ENCODE measurements at places on chromosomes 4 and X. TPM values are rescaled to one million over a fixed set of nuclear protein-coding genes. Genes with fewer than 3 reads are reported as not detected.

DNA sequence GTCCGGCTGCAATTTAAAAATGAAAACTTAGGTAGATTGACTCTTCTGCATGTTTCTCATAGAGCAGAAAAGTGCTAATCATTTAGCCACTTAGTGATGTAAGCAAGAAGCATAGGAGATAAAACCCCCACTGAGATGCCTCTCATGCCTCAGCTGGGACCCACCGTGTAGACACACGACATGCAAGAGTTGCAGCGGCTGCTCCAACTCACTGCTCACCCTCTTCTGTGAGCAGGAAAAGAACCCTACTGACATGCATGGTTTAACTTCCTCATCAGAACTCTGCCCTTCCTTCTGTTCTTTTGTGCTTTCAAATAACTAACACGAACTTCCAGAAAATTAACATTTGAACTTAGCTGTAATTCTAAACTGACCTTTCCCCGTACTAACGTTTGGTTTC is 41.0 kb downstream of the MAP7D3 start:
- H3K4me3 ChIP-seq = no peak overlapping the region
- no peaks in the 10 kb centered on the region for H3K4me1 ChIP-seq
- no peak for DNase-seq

DNA sequence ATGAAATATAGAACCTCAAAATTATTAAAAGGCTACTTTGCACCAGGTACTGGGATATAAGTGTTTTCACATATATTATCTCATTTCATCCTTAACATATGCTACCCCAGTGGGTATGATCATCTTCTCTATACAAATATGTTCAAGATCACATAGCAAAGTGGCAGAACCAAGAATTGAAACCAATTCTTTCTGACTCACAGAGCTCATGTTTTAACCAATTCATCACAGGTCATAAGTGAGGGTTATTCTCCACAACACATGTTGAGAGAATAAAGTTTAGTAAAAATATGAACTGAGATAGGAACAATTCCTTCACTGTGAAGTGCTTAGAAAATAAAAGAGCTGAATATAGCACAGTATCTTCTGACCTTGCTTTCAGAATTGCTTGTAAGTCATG is 442.9 kb upstream of the RASGEF1B start:
- H3K4me3 ChIP-seq = no peak overlapping the region
- DNase-seq = no peak
- H3K36me3 ChIP-seq = no peaks in the 10 kb centered on the region
- H3K4me1 ChIP-seq = no peaks in the 10 kb centered on the region
- H3K27me3 ChIP-seq = no peaks in the 10 kb centered on the region

DNA sequence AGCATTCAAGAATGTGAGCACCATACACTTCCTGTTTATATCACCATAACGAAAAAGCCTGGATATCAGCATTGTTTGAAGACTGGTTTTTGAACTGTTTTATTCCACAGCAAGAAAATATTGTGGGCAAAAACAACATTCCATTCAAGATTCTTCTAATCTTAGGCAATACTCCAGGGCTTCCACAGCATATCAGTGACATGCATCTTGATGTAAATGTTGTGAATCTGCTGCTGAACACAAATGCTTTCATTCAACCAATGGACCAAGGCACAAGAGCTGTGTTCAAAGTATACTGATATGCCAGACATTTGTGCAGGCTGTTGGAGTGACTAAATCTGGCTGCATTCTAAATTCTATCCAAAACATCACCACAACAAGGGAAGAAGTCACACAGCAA is 260.1 kb upstream of the ETNPPL start:
- no peak overlapping the region for H3K27ac ChIP-seq
- H3K27me3 ChIP-seq = no peaks in the 10 kb centered on the region
- no peak overlapping the region for H3K4me3 ChIP-seq
- no peak for DNase-seq
- H3K4me1 ChIP-seq = no peaks in the 10 kb centered on the region

DNA sequence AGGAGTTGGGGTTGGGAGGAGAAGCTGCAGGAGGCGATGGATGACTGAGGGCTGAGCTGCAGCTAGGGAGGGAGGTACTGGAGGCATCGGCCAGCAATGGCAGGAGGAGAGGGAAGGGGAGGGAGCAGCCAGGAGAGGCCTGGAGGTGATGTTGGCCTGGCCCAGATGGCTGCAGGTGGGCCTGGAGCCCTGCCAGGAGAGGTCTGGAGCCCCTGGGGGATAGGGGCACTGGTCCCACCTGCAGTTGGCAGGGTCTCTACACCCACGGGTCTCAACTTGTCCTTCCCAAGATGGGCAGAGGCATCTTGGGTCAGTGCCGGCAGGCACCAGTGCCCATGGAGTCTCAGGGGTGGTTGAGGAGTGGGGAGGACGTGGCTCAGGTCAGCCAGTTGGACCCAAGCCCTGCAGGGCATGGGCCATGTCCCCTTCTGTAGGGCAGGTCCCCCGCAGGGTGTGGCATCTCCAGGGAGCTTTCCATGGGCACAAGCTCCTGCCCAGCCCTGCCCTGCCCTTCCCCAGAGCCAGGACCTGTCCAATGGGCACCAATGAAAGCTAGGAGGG is 2.7 kb upstream of the MXD4 start:
- H3K36me3 ChIP-seq = no peaks in the 10 kb centered on the region
- no peak overlapping the region for H3K27ac ChIP-seq
- no peak overlapping the region for H3K4me3 ChIP-seq
- H3K4me1 ChIP-seq = peaks cover 6% of the 10 kb centered on the region

Gene KLB
- total RNA-seq = 23.2 TPM

Gene SRPK3
- 1.3 TPM for total RNA-seq

Gene SERTM2
- total RNA-seq = 0.15 TPM

- DNase-seq = peak; percentile 92
- H3K27ac ChIP-seq = no peak overlapping the region
- H3K4me3 ChIP-seq = no peak overlapping the region
- no peaks in the 10 kb centered on the region for H3K27me3 ChIP-seq
- H3K4me1 ChIP-seq = no peaks in the 10 kb centered on the region
- no peaks in the 10 kb centered on the region for H3K36me3 ChIP-seq
Observed at GRCh38 chr4:40309250-40309774, 25.8 kb upstream of the CHRNA9 start.

DNA sequence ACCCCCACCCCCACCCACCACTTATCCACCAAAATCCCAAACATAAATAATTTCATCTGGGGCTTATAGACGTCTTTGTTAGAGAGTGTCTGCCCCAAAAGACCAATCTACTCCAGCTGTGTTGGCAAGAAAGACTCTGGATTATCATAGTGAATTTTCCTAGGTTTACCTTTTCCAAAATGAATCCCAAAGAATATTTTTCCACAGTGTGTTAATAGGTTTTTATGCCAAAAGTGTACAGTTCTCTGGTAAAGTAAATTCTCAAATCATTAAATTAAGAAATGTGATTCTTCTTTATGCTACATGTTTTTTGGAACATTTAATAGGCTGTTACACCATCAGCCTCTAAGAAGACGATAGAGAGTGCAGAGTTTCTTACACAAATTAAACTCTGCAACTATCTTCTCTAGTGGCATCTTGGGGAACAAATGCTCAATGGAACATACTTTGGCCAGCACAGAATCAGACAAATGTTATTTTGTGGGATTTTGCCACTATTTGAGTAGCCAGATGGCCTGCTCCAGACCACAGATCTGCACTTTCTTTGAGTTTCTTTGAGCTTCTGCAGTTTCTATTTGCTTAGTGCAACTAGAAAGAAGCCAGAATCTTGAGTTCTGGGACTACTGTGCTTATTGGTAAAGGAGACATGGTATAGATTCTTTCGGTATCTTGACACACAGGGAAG is 206.0 kb downstream of the KIT start:
- H3K27ac ChIP-seq = no peak overlapping the region
- DNase-seq = no peak
- H3K36me3 ChIP-seq = no peaks in the 10 kb centered on the region

DNA sequence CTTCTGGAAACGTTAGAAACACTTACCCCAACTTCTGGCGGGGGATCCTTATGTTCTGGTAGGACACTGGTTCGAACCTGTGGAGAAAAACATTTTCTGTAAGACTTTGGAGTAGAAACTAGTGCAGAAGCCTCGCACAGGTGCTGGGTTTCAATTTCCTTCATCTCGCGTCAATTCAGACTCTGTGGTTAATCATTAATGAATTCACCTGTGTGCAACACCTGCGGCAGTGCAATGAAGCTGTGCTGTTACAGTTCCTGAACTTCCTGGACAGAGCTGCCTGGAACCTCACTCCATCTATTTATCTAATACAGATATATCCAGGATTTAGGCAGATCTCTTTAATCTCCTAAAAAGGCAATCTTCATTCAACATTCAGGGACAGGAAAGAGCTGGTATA is 531.4 kb downstream of the INPP4B start:
- H3K4me3 ChIP-seq = no peak overlapping the region
- no peaks in the 10 kb centered on the region for H3K27me3 ChIP-seq

DNA sequence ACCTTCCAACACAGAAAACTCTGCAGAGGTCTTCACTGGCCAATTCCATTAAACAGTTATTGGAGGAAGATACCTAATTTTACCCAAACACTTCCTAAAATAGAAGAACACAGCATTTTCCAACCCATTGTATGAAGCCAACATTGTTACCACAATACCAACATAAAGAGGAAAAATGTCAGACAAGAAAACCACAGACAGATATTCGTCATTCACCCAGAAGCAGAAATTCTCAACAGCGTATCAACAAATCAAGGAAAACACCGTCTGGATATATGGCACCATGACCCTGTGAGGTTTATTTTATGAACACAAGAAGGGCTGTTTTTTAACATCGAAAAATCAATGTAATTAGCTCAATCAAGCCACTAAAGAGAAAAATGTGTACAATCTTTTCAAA is 255.6 kb downstream of the ASMT start:
- no peak for DNase-seq
- H3K27ac ChIP-seq = no peak overlapping the region
- H3K4me3 ChIP-seq = no peak overlapping the region
- H3K4me1 ChIP-seq = no peaks in the 10 kb centered on the region
- H3K36me3 ChIP-seq = no peaks in the 10 kb centered on the region
- H3K27me3 ChIP-seq = no peaks in the 10 kb centered on the region

Gene ZNF157
- total RNA-seq = 0.29 TPM

DNA sequence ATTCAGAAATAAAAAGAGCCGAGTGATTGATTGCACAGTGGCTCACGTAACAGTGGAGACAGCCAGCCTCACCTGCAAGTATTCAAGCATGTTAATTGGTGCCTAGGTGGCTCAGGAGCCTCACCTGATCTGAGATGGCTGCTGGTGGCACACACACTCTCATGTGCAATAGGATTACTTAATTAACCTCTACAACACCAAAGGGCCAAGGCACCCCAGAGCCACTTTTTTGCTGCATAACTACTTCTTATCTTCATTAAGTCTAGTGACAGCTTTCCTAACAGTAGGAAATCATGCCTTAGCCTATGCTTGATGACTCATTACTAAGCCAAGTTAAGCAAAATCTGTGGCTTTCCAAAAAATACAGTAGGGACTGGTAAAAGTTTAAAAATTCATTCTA is 117.3 kb upstream of the NOCT start:
- no peaks in the 10 kb centered on the region for H3K36me3 ChIP-seq
- H3K27ac ChIP-seq = peak overlapping the region; percentile 66
- H3K4me3 ChIP-seq = no peak overlapping the region
- H3K27me3 ChIP-seq = no peaks in the 10 kb centered on the region
- no peaks in the 10 kb centered on the region for H3K4me1 ChIP-seq

Gene KLF3
- total RNA-seq = 36.0 TPM

All from breast epithelium (tissue), 4 donors.